ENCODE measurements at places on chromosomes 12 and 14. TPM values are rescaled to one million over a fixed set of nuclear protein-coding genes. Genes with fewer than 3 reads are reported as not detected.

GRCh38 chr12:106774808-106775524 is 484 bp downstream of the RIC8B start:
- no peak for DNase-seq

The SOX5 gene
- under 0.01 TPM for total RNA-seq

The IL22 gene
- not detected for total RNA-seq

DNA sequence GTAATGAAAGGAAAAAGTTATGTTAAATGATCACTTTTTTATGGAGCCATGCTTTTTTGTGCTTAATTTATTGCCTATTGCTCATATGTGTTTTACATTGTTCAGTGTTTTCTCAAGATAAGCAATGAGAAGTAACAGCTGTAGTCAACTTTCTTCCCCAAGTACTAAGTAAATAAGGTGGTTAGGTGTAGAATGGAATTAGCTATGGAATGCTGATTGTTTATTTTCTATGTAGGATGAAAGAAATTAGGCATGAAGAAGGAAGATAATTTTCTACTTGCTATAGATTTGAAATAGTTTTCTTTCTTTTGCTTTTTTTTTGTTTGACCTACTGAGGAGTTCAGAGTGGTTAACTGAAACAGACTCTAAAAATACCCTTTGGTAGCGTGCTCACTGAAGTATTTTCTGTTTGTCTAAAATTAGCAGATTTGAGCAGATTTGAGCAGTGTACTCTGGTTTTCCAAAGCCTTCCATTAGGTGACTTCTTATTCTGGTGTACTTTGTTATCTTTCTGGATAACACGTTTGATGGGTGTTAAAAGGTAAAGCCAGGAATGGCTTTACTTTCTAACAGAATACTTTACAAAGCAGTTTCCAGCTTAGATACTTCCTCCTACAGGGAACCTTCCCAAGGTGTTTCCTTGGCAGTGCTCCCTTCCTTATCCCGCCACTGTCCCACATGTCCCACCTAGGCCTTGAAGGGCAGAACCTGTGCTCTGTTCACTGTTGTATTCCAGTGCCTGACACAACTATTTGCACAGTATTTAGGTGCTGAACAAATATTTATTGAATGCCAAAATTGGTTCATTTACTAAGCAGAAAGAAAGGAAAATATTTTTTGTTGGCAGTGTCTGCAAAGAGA is 56.0 kb downstream of the RASSF3 start:
- DNase-seq = peak; percentile 15

DNA sequence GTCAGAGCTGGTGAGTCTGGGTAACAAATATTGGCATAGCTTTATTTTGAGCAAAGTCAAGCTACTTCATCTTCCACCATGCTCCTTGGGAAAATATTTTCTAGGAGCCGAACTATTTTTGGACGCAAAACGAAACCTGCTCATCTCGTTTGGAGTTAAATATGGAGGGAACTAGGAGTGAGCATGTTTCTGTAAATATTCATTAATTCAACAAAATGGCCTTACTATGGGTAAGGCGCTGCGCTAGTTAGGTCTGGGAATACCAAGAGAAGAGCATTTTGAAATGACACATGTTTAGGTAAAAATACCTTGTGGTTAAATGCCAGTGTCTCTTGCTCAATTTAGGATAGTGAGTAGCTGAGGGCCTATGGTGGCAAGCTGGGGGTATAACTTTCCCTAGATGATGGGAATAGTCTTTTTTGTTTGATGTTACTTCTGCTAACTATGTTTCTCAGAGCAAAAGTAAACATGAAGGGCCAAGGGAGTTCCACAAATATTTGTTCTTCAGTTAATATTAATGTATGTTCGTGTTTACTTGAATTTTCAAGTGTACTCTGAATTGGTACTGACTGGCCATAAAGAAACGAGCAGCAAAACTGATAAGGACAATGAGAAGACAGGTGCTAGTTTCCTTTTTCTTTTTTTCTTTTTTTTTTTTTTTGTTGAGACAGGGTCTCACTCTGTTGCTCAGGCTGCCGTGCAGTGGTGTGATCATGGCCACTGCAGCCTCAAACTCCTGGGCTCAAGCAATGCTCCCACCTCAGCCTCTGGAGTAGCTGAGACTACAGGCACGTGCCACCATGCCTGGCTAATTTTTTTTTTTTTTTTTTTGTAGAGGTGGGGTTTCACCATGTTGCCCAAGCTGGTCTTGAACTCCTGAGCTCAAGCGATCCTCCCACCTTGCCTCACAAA is 77.7 kb downstream of the MAP1LC3B2 start:
- DNase-seq = no peak

GRCh38 chr12:126685636-126686035 is 1581.3 kb upstream of the TMEM132C start:
- DNase-seq = no peak

The GPRC5D gene
- total RNA-seq = not detected

GRCh38 chr14:32984241-32984930 is 45.7 kb downstream of the NPAS3 start:
- no peak for DNase-seq

GRCh38 chr12:132562489-132563021 is 47.8 kb downstream of the LRCOL1 start:
- peak; percentile 29 for DNase-seq

- peak; percentile 37 for DNase-seq
These were observed 565 bp downstream of the SPRYD3 start for GRCh38 chr12:53078425-53079225.

- DNase-seq = no peak
These were observed 22.5 kb upstream of the YAF2 start for GRCh38 chr12:42260518-42260917.

DNA sequence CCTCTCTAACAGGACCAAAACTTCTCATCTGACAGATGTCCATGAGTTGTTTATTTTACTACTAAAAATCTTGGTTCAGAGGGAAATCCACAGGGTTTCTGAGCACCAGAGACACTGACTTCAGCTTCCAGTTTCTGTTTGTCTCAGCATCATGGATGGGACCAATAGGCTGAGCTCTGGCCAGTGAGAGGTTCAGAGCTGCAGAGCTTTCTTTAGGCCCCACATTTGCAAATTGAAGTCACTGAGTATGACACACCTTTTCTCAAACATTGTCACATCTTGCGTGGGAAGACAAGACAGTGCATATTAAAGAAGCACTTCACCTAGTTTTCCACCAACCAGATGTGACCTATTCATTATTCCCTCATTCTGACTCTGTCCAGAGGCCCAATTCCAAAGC is 45.2 kb downstream of the RDH12 start:
- DNase-seq = no peak

- no peak for DNase-seq
These were observed 8.7 kb upstream of the SMUG1 start for GRCh38 chr12:54197431-54197909.

The NFE2 gene
- not detected for total RNA-seq

- DNase-seq = peak; percentile 73
These were observed 57.3 kb downstream of the GALNT16 start for GRCh38 chr14:69317102-69317755.

GRCh38 chr12:29269706-29270408 is 111.1 kb downstream of the ERGIC2 start:
- DNase-seq = no peak

GRCh38 chr12:63846238-63846967 is 1.9 kb downstream of the SRGAP1 start:
- DNase-seq = no peak

The MSRB3 gene
- total RNA-seq = 4.2 TPM

- DNase-seq = no peak
These were observed 37.2 kb upstream of the RMST start for GRCh38 chr12:97425380-97425779.

DNA sequence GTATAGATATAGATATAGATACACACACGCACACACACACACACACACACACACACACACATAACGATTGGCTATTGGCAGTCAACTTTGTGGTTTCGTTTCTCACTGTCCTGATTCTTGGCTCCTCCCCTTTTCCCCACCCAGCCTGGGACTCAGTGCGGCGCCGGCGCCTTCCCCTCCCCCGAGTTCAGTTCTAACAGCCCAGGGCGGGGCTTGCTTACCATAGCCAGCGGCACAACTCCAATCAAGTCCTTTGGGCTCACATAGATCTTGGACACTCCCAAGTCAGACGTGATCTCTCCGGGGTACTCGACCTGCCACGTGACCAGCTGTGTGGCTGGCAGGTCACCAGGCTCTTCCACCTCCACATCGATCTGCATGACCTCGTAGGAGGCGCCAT is 484.1 kb downstream of the GLT1D1 start:
- no peak for DNase-seq

- DNase-seq = no peak
These were observed 156.7 kb downstream of the TMEM121 start for GRCh38 chr14:105682956-105683570.

- no peak for DNase-seq
These were observed at the start of gene CHGA for GRCh38 chr14:92922883-92923743. CHGA (plus strand) TSS chr14:92923150; CDS start chr14:92923360, 210 bp downstream.

DNA sequence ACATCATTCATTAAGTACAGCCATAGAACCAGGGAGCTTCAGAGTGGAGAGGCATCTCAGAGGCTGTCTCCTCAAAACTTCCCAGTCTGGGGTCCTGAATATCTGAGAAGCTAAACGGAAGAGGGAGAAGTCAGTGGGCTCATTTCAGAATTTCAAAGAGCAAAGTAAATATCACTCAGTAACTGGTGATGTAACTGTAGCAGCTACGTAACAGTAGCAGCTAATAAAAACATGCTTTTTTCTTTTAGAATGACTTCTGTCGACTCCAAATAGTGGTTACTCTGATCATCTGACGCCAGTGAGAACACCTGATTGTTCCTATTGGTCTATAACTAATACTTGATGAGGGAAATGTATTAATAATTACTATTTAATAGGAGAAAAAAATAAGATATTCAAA is 383.3 kb downstream of the DPF3 start:
- no peak for DNase-seq

- DNase-seq = peak; percentile 49
These were observed 8.6 kb downstream of the VTI1B start for GRCh38 chr14:67665868-67666267.

The CD9 gene
- total RNA-seq = 492 TPM

The RERGL gene
- not detected for total RNA-seq

DNA sequence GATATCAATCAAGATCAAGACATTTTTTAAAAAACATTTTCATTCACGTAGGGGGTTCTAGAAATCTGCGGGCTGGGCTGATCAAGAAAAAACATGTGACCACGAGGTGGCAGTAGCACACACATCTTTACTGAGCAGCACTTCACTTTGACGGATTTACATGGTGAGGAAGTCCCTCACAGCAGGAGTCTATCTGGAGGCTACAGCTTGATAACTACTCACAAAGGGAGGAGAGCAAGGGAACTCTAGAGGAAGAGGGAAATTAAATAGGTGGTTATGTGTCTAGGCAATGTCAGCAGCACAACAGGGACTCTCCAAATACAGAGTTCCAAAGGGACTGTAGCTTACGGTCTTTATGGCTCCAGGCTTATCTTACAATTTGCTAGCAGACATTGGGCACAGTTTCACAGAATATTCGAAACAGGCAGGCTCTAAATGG is 248.1 kb downstream of the DPY19L2 start:
- peak; percentile 27 for DNase-seq

The BDKRB2 gene
- total RNA-seq = 6.5 TPM

DNA sequence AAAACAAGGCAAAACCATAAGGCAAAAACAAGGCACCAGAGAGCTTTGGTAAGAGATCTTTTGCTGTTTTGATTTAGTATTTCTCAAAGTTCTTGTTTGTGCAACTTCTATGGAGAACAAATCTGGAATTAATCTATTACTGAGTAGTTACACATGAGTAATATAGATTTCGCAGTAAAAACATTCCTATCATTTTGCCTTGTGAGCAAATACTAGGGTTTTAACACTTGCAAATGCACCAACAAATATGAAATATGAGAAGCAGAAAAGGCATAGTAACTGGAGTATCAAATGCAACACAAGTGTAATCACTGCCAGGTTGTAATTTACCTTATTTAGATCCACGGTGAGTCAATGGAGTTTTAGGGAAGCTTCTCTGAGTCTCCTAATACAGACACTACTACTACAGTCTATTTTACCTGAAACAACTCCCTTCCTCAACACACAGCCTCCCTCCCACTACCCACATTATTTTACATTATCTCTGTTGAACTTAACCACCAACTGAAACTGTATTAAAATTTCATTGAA is 324.1 kb downstream of the FLRT2 start:
- no peak for DNase-seq

GRCh38 chr12:43238281-43238680 is 313.7 kb downstream of the ADAMTS20 start:
- peak; percentile 7 for DNase-seq

DNA sequence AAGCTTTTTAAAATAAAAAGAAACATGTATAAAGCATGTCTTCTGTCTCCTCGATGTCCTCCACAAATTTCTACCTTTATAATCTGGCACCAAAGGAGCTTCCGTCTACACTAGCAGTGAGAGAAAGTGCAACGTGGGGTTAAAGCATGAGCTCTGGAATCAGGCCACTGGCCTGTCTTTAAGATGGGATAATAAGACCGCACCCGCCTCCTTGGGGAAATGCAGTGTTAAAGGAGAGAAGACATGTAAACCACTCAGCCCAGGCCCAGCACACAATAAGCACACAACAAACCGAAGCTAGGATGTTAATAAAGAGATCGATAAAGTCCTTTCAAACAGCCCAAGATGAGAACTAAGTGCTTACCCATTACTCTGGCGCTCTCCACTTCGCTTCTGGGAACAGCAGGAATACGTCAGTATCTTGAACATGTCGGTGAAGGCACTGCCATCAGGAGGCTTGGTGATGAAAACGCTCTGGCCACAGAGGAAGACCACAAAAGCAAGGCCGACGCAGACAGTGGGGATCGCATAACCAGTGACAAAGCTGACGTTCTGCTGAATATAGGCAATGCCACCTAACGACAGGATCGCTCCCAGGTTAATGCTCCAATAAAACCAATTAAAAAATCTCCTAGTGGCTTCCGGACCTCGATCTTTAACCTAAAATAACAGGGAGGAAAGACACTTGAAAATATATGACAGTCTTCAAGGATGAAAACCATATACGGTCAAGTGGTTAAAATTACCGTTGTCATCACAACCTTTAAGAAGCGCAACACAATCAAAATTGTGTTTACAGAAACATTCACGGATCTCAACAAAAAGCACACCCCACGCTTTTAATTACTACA is 9.1 kb downstream of the SLC15A4 start:
- no peak for DNase-seq

The BCL11B gene
- 2.9 TPM for total RNA-seq

All from bronchial epithelial cell (primary cell).